NCI-H1930 (cell line): ENCODE measurements at places on chromosomes 3 and 15.
A peak's percentile ranks its signal among the peaks of the same experiment; 100 is the strongest.

GRCh38 chr3:64488939-64489338 lies 198.9 kb downstream of the ADAMTS9 start:
- no peak for DNase-seq

DNA sequence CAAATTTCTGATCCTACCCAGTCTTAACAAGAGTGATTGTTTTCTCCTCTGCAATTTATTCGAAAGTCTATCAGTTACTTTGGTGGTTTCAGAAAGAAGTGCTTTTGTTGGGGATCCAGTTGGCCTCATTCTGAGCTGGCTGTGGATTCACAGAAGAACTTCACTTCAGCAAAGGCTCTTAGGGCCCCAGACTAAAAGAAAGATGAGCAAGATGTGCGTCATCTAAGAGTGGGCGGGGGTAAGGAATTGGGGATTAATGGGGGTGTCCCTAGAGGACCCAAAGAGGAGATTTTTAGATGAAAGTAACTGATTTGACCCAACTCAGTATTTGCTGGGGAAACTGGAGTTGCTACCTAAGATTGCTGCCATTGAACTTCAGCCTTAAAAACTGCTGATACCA lies 63.9 kb upstream of the TSEN2 start:
- DNase-seq: no peak

DNA sequence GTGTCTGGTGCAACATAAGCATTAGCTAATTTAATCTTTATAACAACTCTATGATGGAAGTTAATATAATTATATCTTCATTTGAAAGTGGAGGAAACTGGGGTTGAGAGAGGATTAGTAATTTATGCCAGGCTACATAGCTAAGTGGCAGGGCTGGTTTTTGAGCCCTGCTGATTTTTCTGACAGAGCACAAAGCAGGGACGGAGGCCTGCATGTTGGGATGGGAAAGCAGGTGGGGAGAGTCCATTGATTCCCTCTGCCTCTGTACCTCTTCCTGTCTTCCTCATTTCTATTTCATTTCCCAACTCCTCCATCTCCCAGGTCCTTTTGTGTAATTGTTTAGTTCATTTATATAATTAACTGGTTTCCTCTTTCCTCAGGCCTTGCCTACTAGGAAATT lies 251.6 kb upstream of the ZPLD1 start:
- DNase-seq: no peak

- DNase-seq: no peak
Observed at GRCh38 chr3:79564192-79564591, 203.6 kb downstream of the ROBO1 start.

- DNase-seq: no peak
Observed at GRCh38 chr3:187802928-187803259, 57.6 kb upstream of the BCL6 start.

DNA sequence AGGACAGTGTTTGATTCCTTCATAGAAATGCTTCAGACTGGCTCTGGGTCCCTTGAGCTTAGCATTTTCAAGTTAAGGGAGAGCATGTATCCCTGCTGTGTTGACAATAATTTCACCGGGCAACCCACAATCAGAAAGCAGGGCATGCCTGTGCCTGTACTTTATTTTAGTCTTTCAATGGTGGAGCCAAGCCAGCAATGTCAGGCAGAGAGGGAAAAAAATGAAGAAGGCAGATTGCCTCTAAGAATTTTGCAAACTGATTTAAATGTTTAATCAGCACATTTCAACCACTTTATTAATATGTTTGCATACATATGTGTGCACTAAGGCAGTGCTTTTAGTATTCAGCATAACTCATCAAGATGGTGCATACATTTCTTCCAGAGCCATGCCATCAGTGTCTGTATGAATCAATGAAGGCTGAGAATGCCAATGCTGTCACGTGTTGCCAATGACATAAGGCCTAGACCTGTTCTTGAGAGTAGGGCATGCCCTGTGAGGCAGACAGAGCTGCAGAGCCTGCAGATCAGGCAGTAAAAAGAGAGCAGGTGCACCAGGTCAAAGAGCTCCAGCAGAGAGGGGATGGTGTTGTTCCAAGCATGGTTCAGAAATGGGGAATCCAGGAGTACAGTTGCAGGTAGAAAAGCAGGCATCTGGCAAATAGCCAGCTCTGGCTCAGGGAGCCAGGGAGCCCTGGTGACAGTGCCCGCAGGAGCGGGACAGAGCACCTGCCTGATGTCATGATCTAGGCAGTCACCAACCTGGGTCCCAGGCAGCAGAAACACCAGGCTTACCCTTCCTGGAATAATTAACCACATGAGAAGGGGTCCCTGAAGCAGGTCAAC lies 508.5 kb downstream of the GABRG3 start:
- DNase-seq: no peak

GRCh38 chr15:23033979-23034378 lies 5.4 kb downstream of the TUBGCP5 start:
- DNase-seq: no peak

DNA sequence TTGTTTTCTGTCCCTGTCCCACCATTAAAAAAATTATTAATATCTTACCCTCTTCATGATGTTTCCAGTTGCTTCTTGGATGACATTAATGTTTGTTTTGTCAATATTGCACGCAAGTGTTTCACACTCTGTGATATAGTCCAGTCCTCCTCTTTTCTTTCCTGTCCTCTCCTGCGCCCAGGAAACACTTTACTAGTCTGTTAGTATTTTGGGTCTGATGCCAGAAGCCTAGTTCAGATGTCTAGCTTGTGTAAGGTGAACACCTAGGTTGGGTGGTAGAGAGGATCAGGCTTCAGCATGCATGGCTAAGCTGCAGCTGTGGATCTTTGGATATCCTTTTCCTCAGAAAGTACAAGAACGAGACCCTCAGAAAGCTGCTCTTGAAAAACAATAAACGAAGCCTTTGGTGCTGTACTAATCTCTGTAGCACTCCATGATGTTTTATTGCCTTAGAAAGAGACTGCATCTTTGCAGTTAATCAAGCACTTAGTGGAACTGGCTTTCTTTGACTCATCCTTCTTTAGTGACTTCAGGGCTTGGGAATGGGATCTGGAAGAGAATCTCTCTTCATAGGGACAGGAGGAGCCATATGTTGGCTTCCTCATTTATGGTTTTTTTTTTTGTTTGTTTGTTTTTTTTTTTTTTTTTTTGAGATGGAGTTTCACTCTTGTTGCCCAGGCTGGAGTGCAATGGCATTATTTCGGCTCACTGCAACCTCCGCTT lies 253.4 kb downstream of the LPP start:
- no peak for DNase-seq

- no peak for DNase-seq
Observed at GRCh38 chr3:37862219-37862902, 681 bp downstream of the CTDSPL start.

GRCh38 chr3:109413049-109413448 lies 75.7 kb upstream of the DPPA4 start:
- DNase-seq: no peak

DNA sequence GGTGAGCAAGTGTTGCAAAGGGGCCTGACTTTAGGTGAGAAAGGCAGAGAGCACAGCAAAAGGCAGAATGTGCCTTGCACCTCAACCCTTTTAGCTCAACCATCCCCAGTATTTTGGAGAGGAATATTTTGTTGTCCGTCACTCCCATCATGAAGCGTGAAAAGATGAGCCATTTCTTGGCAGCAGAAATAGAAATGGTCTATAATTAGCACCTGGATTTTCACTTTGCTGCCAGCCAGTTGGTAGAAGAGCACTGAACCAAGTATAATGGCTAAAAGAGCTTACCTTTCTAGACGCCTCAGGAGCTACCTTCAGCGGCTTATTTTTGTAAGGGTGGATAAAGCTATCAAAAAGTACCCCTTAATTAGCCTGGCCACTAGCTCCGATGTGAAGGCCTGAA lies 406.7 kb downstream of the OCA2 start:
- no peak for DNase-seq

DNA sequence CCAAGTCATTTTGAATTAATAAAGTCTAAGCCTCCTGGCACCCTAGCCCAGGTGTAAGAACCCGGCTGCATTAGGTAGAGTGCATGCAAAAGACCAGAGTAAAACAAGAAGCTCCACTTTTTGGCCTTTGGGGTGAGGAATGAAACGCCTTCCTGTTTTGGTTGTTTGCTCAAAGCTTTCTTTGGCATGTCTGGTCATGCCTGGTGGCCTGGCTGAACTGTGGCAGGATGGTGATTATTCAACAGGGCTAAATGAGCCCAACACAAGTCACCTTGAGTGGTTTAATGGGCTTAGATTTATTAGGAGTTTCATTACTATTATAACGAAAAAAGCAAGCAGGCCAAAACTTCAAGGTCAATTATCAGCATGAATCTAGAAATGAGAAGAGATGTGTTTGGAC lies 40.9 kb upstream of the LDHAL6B start:
- no peak for DNase-seq

DNA sequence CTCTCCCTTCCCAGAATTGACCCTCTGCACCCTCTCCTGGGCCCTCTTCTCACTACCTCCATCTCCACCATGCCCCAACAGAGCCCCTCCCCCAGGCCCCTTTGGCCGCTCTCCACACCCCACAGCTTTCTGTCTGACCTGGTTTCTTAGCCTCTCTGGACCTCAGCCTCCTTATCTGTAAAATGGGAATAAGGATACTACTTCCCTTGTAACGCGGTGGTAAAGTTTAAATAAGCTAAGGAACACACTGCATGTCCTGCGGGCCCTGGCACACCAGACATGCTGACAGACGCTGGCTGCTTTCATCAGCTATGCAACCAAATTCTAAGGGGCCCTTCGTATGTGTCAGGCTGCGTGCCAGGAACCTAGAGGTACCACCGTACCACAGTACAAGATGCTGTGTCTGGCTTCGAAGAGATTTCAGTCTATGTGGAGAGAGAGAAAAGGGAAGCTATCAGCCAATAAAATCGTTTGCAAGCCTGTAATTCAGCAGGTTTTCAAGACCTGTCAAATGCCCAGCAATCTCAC lies 777 bp upstream of the SLC51A start:
- no peak for DNase-seq

GRCh38 chr15:100253640-100254039 lies 88.1 kb downstream of the ADAMTS17 start:
- DNase-seq: no peak

GRCh38 chr3:112504123-112504522 lies 4.9 kb upstream of the BTLA start:
- no peak for DNase-seq

DNA sequence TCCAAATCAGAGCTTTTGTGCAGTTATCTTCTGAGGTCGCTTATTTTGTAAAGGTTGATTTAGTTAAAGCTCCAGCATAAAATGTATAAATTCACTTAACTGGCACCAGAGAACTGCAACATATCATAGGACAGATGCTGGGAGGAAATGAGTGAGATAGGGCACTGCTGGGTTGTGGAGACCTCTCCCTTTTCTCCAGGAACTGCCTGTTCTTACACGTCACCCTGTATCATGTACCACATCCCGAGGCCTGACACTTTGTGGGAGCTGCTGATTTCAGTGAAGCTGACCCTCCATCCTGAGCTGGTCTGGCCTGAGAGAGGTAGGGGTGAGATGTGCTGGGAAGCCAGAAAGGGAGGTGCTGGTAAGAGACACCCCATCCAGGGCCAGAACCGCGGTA lies 213.8 kb upstream of the FEZF2 start:
- DNase-seq: no peak

DNA sequence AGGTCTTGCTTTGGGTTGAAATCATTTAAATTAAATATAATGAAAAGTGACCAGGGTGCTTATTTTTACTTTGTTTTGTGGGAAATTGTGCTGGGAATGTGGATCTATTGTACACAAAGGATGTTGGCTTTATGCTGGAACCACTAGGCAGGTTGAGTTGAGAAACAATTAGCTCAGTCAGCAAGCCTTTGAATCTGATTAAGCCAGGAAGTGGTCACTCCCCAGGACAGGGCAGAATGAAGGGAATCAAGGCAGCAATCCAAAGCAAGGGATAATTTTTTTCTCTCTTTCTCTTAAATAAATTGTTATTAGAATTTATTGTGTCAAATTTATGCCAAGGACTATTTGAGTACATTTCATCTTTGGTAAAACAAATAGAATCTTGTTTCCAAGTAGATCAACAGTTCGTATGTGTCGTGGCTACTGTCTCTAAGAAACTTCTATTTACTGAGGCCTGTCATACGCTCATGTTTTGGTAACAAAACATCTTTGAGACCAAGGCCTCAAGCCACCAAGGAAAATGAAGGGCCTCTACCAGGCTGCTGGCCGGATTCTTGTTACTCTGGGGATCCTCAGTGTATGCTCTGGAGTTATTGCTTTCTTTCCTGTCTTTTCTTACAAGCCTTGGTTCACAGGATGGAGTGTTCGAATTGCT lies at the start of gene TMEM212:
TSS of gene TMEM212 (plus strand) at position 486 of the 655 bp plus-strand sequence. CDS start at position 521, 35 bp downstream.
- no peak for DNase-seq

DNA sequence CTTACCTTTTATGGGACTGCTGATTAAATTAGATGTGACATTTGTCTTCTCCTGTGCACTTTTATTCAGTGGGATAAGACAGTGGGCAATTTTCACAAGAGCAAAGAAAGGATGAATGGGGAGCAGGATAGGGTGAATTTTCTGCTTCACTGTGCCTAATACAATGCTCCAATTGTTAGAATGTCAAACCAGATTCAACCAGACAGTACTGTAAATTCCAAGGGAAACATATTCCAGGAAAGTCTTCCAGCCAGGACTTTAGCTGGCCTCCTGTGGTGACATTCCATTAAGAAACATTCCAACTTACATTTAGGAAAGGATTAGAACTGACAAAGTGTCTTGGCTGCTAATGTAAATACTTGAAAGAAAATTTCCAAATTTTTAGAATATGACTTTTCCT lies 100.1 kb upstream of the PROK2 start:
- no peak for DNase-seq

- no peak for DNase-seq
Observed at GRCh38 chr3:47266709-47267489, 15.7 kb downstream of the KIF9 start.

DNA sequence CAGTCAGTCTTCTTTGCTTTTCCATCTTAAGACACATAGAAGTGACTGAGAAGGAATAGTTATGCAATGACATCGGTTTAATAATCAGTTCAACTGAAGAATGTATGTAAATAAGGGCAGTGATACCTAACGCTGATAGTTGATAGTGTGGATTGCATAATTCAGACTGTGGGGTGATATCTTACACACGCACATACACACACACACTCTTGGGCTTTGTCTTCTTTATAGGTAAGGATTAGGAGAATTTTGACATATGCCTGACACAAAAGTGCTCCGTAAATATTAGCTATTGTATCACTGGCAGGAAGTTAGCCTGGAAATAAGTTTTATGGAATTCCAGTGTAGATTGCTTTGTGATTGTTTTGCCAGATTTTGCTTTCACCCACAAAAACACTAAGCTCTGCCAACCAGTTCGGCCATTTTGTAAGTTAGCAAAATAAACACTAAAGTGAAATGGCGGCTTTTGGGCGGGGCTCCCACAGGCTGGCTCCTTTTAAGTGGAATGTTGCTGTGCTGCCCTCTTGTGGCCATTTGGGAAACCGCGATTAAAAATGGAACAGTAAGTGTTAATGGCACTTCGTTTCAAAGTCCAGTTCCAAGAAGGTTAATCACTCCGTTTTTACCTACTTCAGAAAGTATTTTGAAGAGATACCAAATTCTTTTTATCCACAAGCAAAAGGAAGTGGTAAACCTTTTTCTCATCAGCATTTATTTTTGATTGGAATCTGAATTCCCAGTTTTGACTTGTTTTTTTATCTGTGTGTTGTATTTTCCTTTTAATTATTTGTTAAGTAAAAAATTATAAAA lies 17.7 kb downstream of the CHD2 start:
- DNase-seq: peak; percentile 39
